ENCODE measurements at places on chromosomes 13 and 19. TPM values are rescaled to one million over a fixed set of nuclear protein-coding genes. Genes with fewer than 3 reads are reported as not detected.

- no peaks in the 10 kb centered on the region for H3K4me1 ChIP-seq
- no peak overlapping the region for H3K27ac ChIP-seq
- no peak overlapping the region for H3K4me3 ChIP-seq
- DNase-seq, result no peak
Observed at GRCh38 chr13:25181597-25181996, 9.5 kb upstream of the AMER2 start.

KCTD4 gene
- total RNA-seq, result not detected

DNA sequence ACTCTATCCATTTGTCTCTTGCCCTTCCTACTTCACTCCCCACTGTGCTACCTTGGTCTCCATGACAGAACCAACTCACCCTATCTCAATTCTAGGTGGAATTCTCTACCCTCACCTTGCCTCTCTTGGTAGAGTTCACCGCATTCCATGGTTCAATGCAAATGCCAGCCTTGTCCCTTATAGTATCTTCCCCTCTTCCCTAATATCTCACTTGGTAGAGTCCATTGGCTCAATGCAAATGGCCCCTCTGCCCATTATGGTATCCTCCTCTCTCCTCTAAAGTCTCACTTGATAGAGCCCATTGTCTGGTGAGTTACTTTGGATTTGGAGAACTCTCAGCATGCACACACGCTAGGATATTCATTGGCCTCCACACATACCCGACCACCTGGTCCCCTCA, 7.9 kb downstream of the HAS1 start:
- H3K36me3 ChIP-seq, result no peaks in the 10 kb centered on the region
- H3K27ac ChIP-seq, result no peak overlapping the region
- DNase-seq, result no peak
- peaks cover 5% of the 10 kb centered on the region for H3K4me1 ChIP-seq
- peaks cover 35% of the 10 kb centered on the region for H3K27me3 ChIP-seq
- H3K4me3 ChIP-seq, result no peak overlapping the region

GRCh38 chr19:43690890-43691289, 20.9 kb upstream of the PLAUR start:
- no peak overlapping the region for H3K4me3 ChIP-seq
- H3K36me3 ChIP-seq, result no peaks in the 10 kb centered on the region
- no peaks in the 10 kb centered on the region for H3K27me3 ChIP-seq
- no peak overlapping the region for H3K27ac ChIP-seq

DNA sequence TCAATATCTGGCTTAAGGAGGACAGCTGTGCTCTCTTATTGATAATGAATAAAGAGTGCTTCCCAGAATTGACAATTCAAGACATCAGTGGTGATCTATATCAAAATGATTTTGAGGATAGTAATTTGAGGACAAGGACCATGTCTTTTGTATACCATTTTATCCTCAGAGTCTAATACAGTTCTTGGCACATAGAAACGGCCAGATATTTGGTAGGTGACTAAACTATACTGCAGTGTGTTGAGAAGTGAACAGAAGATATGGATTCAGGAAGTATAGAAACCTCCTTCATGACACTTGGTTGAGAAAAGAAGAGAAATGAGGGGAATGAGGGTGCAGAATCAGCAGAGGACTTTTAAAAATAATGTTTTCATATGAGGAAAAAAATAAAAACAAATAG, 16.1 kb upstream of the LMO7 start:
- no peak for DNase-seq
- no peak overlapping the region for H3K4me3 ChIP-seq
- no peaks in the 10 kb centered on the region for H3K36me3 ChIP-seq
- H3K27ac ChIP-seq, result no peak overlapping the region
- no peaks in the 10 kb centered on the region for H3K4me1 ChIP-seq

- H3K27ac ChIP-seq, result no peak overlapping the region
- no peaks in the 10 kb centered on the region for H3K36me3 ChIP-seq
- DNase-seq, result no peak
Observed at GRCh38 chr13:32904266-32904665, 112.0 kb upstream of the KL start.

DNA sequence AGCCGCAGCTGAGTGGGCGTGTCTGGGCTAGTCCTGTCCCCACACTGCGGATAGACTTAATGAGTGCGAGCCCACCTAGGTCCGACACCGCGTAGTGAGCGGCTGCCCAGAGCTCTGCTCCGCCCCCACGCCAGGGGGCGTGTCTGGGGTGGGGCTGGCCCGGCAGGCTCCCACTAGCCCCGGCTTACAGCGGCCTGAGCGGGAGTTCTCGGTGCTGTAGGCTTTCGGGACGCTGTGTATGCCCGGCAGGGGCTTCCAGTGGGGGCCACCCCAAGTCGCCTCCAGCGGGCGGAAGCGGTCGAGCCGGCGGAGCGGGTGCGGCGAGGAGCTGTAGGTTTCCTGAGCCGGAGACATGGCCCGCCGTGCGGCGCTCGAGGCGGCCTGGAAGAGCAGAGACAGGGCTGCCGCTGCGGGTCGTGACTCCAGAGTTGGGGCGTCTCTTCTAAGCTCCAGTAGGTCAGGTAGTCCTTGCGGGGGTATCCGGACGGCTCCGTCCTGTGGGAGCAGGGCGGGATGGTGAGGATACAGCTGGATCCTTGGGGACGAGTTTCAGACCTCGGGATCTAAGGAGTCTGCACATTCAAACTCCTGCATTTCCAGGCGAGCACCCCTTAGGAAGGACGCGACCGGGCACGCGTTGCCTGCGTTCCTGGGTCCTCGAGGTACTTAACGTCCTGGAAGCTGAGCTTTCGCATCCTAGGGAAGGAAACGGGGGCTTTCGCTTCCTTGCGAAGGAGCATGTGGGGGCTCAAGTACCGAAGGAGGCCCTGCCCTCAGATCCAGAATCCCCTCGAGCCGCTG, 1.2 kb downstream of the CGB7 start:
- no peak overlapping the region for H3K27ac ChIP-seq
- peaks cover 21% of the 10 kb centered on the region for H3K27me3 ChIP-seq

DNA sequence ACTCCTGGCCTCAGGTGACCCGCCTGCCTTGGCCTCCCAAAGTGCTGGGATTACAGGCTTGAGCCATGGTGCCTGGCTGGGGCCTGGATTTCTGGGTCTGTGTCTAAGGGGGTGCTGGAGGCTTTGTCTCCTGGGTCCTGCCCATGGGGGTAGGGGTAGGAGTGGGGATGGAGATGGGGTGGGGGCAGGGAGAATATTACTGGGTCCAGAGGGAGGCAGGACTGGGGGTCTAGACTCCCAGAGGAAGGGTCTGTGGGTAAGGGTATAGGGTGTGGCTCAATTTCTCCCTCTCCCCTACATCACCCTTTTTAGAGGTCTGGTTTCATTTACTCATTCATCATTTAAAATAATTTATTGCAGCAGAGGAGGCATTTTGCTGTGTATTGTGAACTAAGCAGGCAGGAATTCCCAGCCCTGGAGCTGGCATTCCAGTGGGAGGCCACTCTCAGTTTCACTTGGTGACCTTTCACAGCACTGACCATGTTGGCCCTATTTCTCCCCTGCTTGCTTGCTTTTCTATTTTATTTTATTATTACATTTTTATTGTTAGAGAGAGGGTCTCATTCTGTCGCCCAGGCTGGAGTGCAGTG, 810 bp upstream of the NFKBID start:
- H3K27ac ChIP-seq, result peak overlapping the region; percentile 86
- H3K27me3 ChIP-seq, result no peaks in the 10 kb centered on the region
- H3K4me3 ChIP-seq, result peak overlapping the region; percentile 80
- peaks cover 49% of the 10 kb centered on the region for H3K4me1 ChIP-seq

- no peaks in the 10 kb centered on the region for H3K4me1 ChIP-seq
- DNase-seq, result no peak
- H3K27ac ChIP-seq, result no peak overlapping the region
- H3K27me3 ChIP-seq, result no peaks in the 10 kb centered on the region
- no peaks in the 10 kb centered on the region for H3K36me3 ChIP-seq
- no peak overlapping the region for H3K4me3 ChIP-seq
Observed at GRCh38 chr13:81683521-81683920, 1342.6 kb upstream of the SPRY2 start.

GRCh38 chr13:37059848-37060192, 332 bp upstream of the SUPT20H start:
- H3K27ac ChIP-seq, result peak overlapping the region; percentile 97
- no peaks in the 10 kb centered on the region for H3K27me3 ChIP-seq
- H3K4me3 ChIP-seq, result peak overlapping the region; percentile 99
- H3K4me1 ChIP-seq, result peaks cover 16% of the 10 kb centered on the region
- no peak for DNase-seq

- H3K27ac ChIP-seq, result no peak overlapping the region
- no peaks in the 10 kb centered on the region for H3K36me3 ChIP-seq
- no peaks in the 10 kb centered on the region for H3K27me3 ChIP-seq
Observed at GRCh38 chr19:57887195-57887941, 1.5 kb downstream of the ZNF814 start.

SMIM44 gene
- not detected for total RNA-seq

TSPAN16 gene
- total RNA-seq, result not detected

GRCh38 chr13:61751039-61751438, 335.4 kb upstream of the PCDH20 start:
- no peaks in the 10 kb centered on the region for H3K4me1 ChIP-seq
- H3K27ac ChIP-seq, result no peak overlapping the region
- no peaks in the 10 kb centered on the region for H3K36me3 ChIP-seq
- DNase-seq, result no peak
- no peaks in the 10 kb centered on the region for H3K27me3 ChIP-seq
- no peak overlapping the region for H3K4me3 ChIP-seq

ZNF536 gene
- 0.12 TPM for total RNA-seq

- H3K4me1 ChIP-seq, result peaks cover 32% of the 10 kb centered on the region
- H3K36me3 ChIP-seq, result peaks cover 33% of the 10 kb centered on the region
- H3K27ac ChIP-seq, result no peak overlapping the region
- H3K4me3 ChIP-seq, result no peak overlapping the region
- no peak for DNase-seq
- H3K27me3 ChIP-seq, result peaks cover 12% of the 10 kb centered on the region
Observed at GRCh38 chr19:38385804-38386257, 2.0 kb downstream of the GGN start.

DNMT1 gene
- 65.5 TPM for total RNA-seq

ZNF558 gene
- total RNA-seq, result 23.1 TPM

CEACAM1 gene
- total RNA-seq, result 13.8 TPM

GRCh38 chr19:50414864-50415660, 3.7 kb upstream of the SPIB start:
- no peak overlapping the region for H3K4me3 ChIP-seq
- peak; percentile 90 for DNase-seq
- no peaks in the 10 kb centered on the region for H3K4me1 ChIP-seq
- no peaks in the 10 kb centered on the region for H3K36me3 ChIP-seq
- H3K27ac ChIP-seq, result no peak overlapping the region

SLC6A16 gene
- total RNA-seq, result 4.9 TPM

IRS2 gene
- total RNA-seq, result 34.0 TPM

DNA sequence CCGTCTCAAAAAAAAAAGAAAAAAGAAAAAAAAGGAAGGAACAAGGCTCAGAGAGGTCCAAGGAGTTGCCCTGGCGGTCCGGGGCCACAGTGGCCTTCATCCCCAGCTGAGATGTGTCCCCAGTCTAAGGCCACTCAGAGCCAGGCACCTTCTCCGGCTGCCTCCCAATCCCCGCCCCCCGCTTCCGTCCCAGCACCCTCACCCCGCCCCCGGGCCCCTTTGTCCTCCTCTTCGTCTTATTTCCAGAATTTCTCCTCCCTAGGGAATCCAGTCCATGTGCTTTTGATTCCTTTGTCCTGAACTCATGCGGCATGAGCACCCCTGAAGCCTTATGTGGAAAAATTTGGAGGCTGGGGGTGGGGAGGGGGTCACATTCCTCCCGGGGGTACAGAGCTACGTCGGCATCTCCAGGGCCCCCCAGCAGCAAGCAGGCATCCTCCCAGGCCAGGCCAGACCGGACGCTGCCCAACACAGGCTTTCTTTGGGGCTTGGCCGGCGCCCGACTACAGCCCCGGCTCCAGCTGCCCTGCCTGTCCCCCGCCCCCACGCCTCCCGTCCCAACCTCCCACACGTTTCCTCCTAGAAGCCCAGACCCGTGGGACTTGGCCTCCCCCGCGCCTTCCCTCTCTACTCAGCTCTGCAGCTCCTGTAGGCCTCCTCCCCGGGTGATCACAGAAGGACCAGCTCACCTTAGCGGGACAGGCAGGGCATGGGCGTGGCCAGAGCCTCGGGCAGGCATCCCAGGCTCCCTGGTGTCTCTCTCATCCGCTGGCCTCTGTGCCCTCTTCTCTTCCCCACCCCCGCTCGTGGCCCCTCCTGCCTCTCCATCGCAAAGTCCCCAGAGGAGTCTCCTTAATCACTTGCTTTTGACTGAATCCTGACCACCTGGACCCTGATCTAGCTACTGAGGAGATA, 17.8 kb upstream of the ADGRE5 start:
- peak overlapping the region; percentile 81 for H3K27ac ChIP-seq
- DNase-seq, result peak; percentile 84
- H3K36me3 ChIP-seq, result no peaks in the 10 kb centered on the region
- peak overlapping the region; percentile 48 for H3K4me3 ChIP-seq
- H3K27me3 ChIP-seq, result no peaks in the 10 kb centered on the region
- H3K4me1 ChIP-seq, result peaks cover 64% of the 10 kb centered on the region

- H3K36me3 ChIP-seq, result peaks cover 63% of the 10 kb centered on the region
- no peak overlapping the region for H3K4me3 ChIP-seq
- peaks cover 27% of the 10 kb centered on the region for H3K4me1 ChIP-seq
- no peaks in the 10 kb centered on the region for H3K27me3 ChIP-seq
- DNase-seq, result no peak
Observed at GRCh38 chr13:33105387-33106005, 89.3 kb downstream of the KL start.

ZNF763 gene
- total RNA-seq, result 5.2 TPM

DNA sequence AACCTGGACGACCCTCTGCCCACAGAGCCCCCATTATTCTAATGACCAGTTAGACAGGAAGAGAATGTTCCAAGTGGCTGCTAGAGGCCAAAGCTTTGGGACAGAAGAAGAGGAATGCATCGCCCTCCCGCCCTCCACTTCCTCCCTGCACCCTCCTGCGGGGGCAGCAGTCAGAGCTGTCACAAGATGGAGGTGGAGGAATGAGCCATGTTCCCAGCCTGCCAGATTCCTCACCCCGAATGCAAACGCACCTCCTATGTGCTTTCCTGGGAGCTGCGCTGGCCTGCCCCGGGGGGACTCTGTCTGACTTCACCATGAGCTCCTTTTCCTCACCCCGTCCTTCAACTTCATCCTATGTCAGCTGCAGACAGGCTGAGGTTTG, 1.7 kb downstream of the YJEFN3 start:
- H3K4me3 ChIP-seq, result no peak overlapping the region
- peaks cover 6% of the 10 kb centered on the region for H3K4me1 ChIP-seq
- peaks cover 38% of the 10 kb centered on the region for H3K36me3 ChIP-seq
- no peaks in the 10 kb centered on the region for H3K27me3 ChIP-seq
- DNase-seq, result no peak

PLPPR3 gene
- 2.1 TPM for total RNA-seq

DNA sequence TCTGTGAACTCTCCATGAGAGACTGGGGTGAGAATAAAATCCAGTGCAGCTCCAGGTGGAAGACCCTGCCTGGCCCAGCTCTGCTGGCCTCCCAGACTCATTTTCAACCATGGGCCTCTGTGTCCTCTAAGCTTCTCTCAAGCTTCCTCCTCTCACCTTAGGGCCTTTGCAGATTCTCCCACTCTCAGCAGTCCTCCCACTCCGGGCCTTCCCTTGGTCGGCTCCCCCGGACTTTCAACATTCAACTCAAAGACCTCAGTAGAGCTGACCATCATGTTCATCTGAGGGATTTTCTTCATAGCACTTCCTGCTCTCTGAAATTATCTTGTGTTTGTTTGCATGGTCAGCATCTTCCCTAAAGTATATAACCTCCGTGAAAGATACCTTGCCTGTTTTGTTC, 370.5 kb upstream of the ZNF507 start:
- DNase-seq, result no peak
- H3K27ac ChIP-seq, result no peak overlapping the region
- no peaks in the 10 kb centered on the region for H3K4me1 ChIP-seq
- no peaks in the 10 kb centered on the region for H3K27me3 ChIP-seq
- H3K36me3 ChIP-seq, result no peaks in the 10 kb centered on the region

All from lower lobe of right lung (tissue), 2 donors.